ENCODE measurements at places on chromosomes 6 and 20.

DNA sequence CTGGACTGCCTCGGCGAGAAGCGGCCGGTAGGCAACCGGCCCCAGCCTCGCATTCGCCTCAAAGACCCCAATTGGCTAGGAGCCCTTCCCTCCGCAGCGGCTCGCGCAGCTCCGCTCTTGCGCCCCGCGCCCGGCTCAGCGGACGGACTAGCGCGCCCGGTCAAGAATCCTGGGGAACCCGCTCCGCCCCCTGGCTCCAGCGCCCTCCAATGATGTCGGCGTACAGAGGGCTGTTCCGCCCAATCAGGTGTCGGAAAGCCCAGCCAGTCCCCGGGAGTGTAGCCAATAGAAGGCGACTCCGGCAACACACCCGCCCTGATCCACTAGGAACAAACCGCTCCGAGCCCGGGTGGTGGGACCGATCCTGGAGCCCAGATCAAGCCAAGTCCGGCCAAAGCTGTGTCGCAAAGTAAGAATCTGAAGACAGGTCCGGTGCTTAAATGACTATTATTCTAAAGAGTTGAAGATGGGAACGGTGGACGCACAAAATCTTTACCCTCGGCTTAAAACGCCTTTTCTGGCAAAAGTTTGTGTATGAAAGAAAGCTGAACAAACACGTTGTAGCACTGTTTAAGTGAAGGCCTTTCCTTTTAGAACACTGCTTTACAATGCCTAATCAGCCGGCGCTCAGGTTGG lies 132.2 kb downstream of the OGFRL1 start:
- peak; percentile 98 for DNase-seq

- DNase-seq = no peak
These were observed 37.0 kb downstream of the EFHC1 start for GRCh38 chr6:52457096-52457495.

DNA sequence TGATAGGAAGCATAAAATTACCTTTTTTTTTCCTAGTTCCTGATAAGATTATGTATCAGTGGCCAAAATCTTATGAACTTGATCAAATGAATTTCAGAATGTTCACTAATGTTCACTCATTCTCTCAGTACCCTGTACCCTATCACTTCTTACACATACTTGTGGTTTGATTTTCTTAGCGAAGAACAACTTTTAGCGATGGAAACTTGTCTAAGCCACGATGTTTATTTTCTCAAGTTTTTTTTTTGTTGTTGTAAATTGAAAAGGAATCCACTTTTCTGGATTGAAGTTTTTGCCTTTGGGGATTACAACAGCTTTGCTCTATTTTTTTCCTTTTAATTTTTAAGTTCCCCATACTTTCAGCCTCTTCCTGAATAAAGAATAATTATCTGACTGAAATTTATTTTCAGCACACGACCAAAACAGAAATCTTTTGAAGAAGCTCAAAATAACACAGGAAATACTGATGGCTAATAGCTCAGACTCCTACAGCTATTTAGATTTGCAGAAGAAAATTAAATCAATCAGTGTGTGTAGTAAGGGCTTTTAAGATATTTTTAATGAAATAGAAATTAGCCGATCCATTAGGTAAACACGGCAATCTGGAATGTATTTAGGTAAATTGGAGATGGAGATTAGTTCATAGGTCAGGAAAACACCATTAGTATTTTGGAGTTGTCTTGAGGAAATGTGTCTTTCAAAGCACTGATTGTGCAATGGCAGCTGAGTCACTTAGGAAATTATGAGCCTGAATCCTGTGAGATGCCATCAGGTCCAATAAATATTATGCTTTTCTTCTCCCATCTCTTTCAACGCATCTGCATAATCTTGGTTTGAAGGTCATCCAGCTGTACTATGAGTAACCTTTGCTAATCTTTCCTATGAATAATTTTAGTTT lies 217.5 kb downstream of the GJA1 start:
- DNase-seq = peak; percentile 69

DNA sequence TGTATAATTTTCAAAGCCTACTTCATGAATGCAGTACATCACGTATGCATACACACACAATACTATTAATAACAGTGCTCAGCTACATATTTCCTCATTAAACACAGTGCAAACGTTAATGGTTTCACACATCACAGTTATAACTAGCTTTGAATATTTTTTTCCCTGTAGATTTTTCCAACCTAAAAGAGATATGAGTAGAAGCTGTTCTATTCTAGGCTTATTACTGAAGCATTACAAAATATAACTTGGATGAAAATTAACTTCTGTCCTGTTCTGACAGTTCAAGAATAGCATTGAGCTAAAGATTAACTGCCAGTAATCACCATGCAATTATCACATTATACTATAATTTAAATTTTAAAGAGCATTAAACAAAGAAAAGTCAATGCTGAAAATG lies 6.2 kb downstream of the LMBRD1 start:
- no peak for DNase-seq

- DNase-seq = no peak
These were observed 209.0 kb downstream of the LRFN2 start for GRCh38 chr6:40378071-40378724.

DNA sequence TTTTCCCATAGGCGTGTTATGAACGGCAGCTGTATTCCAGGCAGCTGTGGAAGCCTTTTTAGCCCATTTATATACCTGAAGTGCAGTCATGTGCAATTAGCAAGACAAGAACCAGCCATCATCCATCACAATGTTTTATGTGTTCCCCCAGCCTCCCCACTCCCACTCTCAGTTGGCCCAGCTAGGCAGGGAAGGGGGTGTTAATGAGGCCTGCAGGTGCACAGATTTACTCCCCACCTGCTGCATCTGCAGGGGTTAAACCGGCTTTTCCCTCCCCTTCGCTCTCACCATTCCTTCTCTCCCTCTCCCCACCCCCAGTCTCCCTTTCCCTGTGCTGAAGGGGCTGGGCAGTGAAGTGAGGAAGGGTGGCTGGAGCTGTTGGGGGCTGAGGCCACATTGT lies 149.8 kb upstream of the AKAP12 start:
- no peak for DNase-seq

DNA sequence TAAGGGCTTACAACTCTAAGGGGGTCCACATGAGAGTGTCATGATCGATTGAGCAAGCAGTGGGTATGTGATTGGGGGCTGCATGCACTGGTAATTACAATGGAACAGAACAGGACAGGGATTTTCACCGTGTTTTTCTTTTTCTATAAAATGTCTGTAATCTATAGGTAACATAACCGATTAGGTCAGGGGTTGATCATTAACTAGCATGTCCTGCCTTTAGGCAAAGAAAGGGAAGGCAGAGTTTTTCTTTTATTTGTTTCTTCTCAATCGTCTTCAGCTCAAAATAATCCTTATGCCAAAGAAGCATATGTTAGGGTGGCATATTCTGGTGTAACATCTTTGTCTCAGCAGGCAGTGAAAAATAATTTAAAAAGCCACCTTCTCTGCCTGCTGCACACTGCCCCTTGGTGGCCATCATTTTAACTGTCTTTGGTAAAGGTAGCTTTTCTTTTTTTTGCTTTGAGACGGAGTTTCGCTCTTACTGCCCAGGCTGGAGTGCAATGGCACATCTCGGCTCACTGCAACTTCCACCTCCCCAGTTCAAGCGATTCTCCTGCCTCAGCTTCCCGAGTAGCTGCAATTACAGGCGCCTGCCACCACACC lies 9.7 kb upstream of the CEP43 start:
- peak; percentile 56 for DNase-seq

DNA sequence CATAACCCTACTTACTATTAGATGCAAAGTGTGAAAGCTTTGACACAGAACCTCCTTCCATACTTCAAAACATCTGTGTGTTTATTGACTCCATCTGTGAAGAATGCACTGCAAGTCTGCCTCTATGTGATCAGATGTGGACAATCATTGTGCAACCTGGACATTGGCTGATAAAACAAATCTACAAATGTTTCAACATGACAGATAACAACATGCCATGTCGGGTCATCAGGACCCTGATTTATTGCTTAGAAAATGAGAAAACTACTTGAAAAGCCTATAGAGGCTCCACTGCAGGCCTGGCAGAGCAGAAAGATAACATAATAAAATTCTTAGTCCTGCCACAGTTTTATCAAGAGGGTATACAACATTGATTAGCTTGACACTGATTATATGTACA lies 1286.4 kb downstream of the GRIK2 start:
- DNase-seq = no peak

- DNase-seq = no peak
These were observed 47.6 kb downstream of the CPNE5 start for GRCh38 chr6:36791521-36792135.

DNA sequence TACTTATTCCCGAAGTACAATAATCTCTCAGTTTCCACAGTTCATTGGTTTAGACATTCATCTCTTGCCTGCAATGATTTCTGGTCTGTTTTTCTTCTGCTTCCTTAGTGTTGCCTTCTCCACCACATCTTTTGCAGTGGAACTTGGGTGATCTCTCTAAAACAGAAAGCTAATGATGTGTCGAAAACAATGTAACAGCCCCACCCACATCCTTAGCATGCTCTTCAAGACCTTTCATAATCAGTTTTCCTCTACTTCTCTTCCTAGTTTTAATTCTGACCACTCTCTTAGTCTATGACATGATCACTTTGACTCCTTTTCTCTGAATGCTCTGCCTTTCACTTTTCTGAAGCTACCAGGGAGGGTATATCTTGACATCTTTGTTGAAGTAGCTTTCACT lies 1007.9 kb upstream of the CITED2 start:
- DNase-seq = no peak

DNA sequence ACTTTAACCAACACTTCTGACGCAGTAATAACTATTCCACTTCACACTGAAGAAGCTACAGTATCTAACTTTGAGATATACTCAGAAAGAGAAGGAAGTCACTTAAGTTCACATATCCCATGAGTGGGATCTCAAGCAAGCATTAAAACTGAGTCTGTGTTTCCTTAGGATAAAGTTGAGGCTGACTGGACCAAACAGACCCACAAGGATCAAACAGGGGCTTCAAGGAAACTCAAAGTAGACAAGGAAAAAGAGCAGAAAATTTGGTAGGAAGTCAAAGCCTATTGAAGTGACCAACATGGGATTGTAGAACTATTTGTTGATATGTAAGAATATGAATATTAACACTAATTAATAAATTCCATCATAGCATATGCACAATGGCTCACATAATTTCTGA lies 294.9 kb downstream of the ADGB start:
- DNase-seq = no peak

DNA sequence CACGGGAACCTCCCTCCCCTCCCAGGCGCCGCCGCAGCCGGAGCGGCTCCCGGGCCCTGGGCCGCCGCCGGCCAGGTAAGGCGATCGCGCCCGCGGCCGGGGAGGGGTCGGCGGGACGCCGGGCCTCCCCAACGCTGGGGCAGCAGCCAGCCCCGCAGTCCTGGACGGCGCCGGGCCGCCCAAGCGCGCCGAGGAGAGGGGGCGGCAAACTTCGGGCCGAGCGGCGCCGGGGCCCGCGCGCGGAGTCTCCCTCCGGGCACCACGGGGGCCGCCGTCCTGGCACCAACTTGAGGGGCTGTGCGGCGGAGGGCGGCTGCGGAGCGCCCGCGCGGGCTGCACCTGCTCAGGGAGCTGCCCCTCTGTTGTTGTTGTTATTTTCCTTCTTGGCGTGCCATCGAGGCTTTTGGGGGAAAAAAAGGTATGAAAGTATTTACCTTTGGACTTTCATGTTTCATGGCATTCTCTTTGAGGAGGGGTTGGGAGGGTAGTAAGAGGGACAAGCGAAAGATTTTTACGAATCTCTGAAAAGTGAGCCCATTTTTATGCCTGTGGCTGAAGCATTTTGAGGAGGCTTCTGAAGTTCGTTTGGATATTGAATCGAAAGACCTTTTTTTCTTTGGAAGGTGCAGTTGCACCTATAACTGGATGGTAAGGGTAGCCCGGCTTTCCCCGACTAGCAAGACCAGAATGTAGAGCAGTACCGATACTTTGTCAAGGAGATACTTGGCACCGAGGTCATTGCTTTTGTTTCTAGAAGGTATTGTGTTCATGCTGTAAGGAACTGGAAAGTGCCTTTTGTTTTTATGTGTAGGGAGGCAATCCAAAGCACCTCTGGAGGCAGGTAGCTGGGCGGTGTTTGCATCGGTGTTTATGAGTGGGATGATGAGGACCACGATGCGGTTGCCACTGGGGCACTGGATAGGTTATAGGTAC lies at the start of gene RNF182:
RNF182 (plus strand) TSS at position 4 of the 933 bp plus-strand sequence. CDS start 52,168 bp downstream, outside the sequence.
- peak; percentile 81 for DNase-seq

DNA sequence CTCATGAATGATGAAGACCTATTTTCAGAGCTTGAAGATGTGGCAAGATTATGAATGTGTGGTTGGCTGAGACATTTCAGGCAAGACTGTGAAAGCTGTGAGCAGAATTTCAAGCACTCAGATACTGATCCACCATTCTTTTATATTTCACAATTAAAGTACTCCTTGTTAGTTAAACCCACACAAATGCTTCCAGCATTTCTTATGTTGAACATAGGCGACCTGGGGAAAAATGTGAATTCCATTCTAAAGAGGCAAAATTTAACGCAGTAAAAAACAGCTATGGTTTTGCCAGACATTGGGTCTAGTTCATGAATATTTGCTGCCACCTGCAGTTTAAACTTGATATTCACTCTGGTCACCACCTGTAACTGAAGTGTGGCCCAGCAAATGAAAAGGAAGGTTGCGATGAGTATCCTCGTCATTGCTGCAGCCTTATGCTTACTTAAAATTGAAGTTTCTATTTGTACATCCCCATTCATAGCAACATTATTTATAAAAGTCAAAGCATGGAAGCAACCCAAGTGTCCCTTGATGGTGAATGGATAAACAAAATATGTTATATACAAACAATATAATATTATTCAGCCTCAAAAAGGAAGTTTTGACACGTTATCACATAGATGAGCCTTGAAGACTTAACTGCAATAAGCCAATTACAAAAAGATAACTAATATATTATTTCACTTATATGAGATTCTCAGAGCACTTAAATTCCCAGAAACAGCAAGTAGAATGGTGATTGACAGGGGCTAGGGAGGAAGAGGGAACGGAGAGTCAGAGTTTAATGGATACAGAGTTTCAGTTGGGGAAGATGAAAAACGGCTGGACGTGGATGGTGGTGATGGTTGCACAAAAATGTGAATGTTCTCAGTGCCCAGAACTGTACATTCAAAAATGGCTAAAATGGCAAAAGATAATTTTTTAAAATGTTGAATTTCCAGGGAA lies 32.4 kb upstream of the FAM184A start:
- DNase-seq = peak; percentile 60

DNA sequence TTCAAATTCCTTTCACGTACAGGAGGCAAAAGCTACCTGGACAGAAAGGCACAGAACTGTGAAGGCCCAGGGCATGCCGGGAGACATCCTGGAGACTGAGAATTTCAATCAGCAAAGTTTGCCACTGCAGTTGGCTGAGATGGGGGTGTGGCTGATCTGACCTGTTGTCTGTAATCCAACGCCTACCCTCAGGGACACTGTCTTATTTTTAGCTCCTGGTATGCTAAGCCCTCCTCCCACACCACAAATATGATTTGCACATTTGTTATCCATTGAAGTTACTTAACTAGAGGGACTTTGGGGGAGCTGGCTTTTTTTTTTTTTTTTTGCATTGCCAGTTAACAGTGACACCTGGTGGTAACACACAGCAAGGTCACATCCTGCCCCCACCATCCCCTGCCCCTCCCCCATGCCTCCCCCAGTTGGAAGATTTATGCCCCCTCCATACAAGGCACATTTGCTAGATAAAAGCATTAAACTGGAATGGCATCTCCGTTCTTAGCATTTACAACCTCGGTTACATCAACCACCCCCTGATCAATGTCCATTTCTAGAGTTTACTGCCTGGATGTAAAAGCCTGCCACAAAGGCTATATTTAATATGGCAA lies 40.4 kb downstream of the TTI1 start:
- DNase-seq = peak; percentile 80

GRCh38 chr20:44536175-44536574 lies 14.3 kb upstream of the SERINC3 start:
- DNase-seq = no peak

GRCh38 chr6:166597711-166598440 lies 11.4 kb upstream of the RAMACL start:
- no peak for DNase-seq

Data from AG08395 (cell line).